T-cell (primary cell): ENCODE measurements at places on chromosomes 6 and 20. TPM values are rescaled to one million over a fixed set of nuclear protein-coding genes. Genes with fewer than 3 reads are reported as not detected.

GRCh38 chr6:13708736-13709135 is 2.9 kb downstream of the RANBP9 start:
- H3K27me3 ChIP-seq: no peaks in the 10 kb centered on the region
- H3K27ac ChIP-seq: peak overlapping the region; percentile 63
- peak overlapping the region; percentile 23 for H3K4me3 ChIP-seq
- H3K36me3 ChIP-seq: no peaks in the 10 kb centered on the region
- no peak for DNase-seq

The SIRPB2 gene
- total RNA-seq: not detected

The HAO1 gene
- not detected for total RNA-seq

DNA sequence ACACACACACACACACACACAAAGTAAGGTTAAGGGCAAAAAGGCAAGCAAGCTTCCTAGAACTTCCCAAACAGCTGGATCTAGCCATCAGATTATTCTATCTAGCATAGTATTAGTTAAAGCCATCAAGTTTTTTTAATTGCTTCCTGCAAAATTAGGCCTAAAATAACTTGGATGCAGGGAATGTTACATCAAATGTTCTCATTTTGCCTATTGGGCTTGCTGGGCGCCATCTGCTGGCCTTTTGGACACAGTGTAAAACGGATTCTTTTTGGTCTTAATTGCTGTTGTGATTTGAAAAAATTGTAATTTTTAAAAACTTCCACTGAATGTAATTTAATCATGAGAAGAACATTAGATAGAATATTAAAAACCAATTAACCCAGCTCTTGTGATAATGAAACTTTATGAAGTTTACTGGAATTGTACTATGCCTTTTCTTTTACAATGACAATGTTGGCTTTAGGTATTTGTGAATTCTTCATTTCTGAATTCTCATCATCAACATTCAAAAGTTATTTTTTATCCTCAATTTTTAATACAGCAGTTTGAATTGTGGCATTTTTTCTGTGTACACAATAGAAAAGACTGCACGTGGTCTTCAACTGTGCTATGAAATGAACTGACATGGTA is 6.8 kb downstream of the MKKS start:
- no peaks in the 10 kb centered on the region for H3K4me1 ChIP-seq
- no peak overlapping the region for H3K27ac ChIP-seq
- peaks cover 2% of the 10 kb centered on the region for H3K36me3 ChIP-seq
- peak; percentile 31 for DNase-seq
- H3K4me3 ChIP-seq: no peak overlapping the region

The FITM2 gene
- 4.5 TPM for total RNA-seq
